ENCODE measurements at places on chromosomes 11 and 22.

DNA sequence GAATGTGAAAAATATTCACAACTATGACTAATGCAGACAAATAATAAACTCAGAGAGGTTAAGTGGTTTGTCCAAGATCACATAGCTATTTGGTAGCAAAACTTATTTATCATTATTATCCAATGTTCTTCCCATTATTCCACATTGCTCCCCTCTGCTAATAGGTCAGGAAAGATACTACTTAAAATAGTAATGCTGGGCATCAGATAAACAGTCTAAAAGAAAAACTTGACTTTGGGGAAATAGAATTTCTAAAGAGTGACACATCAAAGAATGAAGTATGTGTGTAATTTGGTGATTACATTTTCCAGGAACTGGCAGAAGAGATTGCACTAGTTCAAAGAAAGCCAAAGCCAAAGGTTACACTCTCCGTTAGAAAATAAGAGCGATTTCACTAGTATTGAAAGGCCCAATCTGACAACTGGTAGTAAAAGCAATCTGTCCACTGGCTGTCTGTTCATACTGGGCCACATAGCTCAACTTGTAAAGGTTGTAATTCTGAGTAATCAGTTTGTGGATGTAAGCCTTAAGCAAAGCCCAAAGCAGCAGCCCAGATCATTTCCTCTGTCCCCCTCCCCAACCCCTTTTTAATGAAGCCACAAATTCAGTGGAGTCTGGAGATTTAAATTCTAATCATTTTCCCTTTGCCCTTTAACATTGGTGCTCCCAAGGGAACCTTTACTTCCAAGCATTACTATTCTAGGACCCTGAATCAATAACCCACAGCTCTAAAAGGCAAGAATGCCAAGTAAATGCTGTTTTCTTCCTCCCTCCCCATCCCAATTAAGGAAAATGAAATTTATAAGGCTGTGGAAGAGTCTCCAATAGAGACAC is 283.5 kb downstream of the TTC28 start:
- no peak for DNase-seq

- DNase-seq: no peak
These were observed 7.5 kb upstream of the SYT8 start for GRCh38 chr11:1827095-1827813.

GRCh38 chr11:74077193-74077592 is 68.3 kb upstream of the UCP3 start:
- no peak for DNase-seq

- DNase-seq: peak; percentile 70
These were observed 9.5 kb downstream of the SLC16A8 start for GRCh38 chr22:38074181-38075104.

- DNase-seq: no peak
These were observed 9.2 kb upstream of the NDUFS8 start for GRCh38 chr11:68021167-68021787.

DNA sequence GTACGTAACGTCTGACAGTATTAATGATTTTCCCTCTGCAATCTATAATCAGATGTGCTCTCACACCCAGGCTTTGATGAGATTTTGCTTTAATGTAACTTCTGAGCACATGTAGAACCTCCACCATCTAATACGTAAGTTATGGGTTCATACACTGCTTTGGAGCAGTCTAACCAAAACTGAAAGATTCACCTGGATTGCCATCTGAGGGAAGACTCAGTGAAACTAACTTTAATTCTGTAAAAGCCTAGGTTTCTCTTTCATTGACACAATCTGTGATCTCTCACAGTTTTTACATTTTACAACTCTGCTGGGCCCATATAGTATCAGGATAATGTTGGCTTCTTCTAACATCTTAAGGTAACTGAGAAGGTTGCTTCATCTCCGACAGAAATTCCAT is 30.1 kb upstream of the MTNR1B start:
- no peak for DNase-seq

GRCh38 chr11:119785131-119785530 is 56.1 kb upstream of the NECTIN1 start:
- DNase-seq: no peak

DNA sequence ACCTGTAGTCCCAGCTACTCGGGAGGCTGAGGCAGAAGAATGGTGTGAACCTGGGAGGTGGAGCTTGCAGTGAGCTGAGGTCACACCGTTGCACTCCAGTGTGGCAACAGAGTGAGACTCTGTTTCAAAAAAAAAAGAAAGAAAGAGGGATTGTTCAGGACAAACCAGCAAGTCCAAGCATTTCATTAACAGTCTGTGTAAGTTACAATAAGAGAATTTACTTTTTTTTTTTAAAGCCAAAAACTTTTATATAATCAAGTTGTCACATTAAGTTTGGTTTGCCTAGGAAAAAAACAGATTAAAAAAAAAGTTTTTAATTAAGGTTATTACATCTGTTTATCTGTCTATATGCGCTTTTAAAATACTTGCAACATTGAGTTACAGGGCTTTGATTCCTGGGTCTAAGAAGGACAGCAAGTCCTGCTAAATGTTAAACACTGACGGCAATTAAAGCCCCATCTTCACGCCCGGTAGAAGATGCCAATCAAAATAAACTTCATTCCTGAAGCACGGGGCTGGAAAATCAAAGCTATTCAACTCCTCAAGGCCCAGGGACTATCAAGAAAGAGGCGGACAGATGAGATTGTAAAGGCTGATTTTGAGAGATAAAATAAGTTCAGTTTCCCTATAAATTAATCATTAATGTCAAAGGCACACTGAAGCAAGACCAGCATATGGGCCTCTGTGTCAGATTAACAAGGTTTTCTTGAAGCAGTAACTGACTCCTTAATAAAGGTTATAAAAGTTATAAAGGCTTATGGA is 10.7 kb downstream of the TMEM138 start:
- DNase-seq: no peak

GRCh38 chr11:116930177-116930576 is 92.8 kb upstream of the APOA1 start:
- no peak for DNase-seq

DNA sequence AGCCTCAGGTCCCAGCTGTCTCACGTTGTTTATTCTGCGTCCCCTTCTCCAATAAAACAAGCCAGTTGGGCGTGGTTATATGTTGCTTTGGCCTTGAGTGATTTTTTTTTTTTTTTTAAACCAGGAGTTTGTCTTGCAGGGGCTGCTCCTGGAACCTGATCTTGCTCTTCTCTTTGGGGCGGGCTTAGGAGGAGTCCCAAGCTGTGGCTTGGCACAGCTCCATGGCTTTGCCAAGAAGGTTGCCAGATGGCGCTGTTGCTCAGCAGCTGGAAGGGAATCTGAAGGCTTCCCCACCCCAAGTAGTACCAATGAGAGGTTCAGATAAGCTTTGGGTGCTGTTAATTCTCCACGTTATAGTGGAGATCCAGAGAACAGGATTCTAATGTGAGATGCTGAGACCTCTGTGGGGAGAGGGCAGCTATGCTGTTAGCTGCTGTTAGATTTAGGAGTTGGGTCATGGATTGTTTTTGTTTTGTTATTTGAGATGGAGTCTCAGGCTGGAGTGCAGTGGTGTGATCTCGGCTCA is 2.0 kb upstream of the FERMT3 start:
- peak; percentile 74 for DNase-seq

GRCh38 chr11:56817661-56818060 is 69.2 kb upstream of the OR9G4 start:
- no peak for DNase-seq

- DNase-seq: no peak
These were observed 35.7 kb upstream of the NNMT start for GRCh38 chr11:114260483-114260882.

DNA sequence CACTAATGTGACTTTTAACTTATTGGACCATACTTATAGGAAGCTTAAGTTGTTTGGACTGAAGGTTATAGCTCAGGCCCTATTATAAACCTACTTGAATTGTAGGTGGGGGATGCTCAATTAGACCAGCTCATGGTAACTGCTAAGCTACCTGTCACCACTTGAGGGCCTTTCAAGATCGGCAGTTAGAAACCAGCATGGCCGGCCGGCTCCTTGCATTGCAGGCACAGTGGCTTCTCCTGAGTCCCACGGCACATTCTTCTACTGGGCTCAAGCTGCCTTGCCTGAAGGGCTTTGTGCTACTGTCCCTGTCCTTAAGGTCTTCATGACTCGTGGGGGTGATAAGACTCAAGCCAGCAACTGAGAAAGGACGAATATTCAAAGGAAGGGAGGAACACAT is 70.8 kb downstream of the TBC1D22A start:
- peak; percentile 21 for DNase-seq

- DNase-seq: no peak
These were observed 8.7 kb upstream of the KCNA4 start for GRCh38 chr11:30025396-30026139.

- no peak for DNase-seq
These were observed 52.5 kb downstream of the NEU3 start for GRCh38 chr11:75041263-75041662.

- DNase-seq: no peak
These were observed 129.4 kb downstream of the NOX4 start for GRCh38 chr11:89361734-89362133.

DNA sequence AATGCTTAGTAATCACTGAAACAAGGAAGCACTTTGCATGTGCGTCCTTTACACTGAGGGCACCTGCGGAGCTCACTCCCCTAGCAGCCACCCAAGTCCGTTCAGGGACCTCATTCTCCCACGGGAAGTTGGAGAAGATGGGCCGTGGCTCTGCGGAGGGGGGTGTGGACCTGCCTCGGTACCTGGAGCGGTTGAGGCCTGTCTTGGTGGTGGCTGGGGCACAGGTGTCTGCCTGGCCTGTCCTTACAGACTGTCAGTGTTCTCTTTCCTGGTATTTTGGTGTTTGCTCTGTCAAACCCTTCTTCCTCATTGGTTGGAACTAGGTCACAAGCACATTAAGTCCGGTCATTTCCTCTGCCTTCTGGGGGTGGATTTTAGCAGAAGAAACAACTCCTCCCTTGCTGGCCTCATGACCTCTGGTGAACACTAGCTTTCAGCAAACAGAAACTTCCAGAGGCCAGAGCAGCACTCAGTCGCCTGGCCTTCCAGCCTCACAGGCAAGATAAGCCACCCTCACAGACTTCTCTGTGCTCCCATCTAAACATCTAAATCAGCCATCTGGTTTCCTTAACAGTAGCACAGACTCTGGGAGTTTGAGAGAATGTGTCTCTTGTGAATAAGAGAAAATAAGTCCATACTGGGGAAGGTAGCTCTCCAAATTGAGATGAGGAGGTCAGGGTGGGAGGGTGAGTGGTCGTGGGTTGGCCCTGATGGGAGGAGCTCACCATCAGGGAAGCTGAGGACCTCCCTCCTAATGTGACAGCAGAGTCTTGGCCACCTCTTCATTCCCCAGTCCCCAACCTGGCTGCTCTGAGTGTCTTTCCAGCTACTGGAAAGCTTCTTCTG is 8.6 kb downstream of the SNAP29 start:
- no peak for DNase-seq

DNA sequence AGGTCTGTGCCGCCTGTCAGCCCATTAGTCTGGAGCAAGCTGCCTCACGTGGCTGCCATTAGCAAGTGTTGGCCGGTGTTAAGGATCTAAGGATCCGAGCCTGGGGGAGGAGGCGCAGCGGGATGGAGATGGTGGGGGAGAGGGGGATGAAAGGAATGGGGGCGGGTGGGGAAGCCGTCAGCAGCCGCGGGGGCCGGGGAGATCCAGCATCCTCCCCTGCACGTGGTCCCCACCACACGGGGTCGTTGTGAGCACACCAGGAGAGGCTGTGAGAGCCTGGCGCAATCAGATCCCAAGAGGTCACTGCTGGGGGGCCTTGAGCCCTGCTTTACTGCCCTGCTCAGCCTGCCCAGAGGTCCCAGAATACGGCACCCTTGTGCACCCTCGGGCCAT is 7.3 kb downstream of the CABP7 start:
- DNase-seq: peak; percentile 77

DNA sequence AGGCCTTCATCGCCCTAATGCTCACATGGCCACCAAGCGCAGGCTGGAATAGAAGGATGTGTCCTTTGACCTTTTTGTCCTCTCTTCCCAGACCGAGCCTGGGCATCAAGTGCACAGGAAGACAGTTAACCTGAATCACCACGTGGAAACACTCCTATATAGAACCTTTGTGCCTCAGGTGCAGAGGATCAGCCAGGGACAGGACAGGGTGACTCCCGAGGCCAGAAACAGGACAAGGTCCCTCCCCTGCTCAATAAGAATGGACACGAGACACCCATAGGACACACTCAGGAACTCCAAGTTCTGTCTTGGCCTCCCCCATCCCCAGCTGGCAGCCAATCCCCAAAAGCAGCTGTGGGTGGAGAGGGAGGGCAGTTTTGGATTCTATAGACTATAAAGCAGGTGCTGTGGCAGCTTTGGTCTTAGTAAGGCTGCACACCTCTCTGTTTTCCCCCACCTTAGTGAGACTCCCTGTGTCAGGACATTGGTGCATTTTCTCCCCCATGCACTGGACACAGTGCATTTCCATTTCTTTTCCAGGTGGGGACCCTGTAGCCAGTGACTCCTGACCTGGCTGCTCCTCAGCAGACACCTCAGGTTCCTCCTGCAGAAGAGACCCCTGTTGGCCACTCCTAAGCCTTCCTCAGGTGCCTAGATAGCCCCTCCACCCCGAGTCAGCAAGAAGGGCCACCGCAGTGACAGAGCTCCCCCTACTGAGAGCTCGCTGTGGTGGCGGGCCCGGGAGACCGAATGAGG is 43.6 kb upstream of the POU2AF1 start:
- DNase-seq: peak; percentile 76

DNA sequence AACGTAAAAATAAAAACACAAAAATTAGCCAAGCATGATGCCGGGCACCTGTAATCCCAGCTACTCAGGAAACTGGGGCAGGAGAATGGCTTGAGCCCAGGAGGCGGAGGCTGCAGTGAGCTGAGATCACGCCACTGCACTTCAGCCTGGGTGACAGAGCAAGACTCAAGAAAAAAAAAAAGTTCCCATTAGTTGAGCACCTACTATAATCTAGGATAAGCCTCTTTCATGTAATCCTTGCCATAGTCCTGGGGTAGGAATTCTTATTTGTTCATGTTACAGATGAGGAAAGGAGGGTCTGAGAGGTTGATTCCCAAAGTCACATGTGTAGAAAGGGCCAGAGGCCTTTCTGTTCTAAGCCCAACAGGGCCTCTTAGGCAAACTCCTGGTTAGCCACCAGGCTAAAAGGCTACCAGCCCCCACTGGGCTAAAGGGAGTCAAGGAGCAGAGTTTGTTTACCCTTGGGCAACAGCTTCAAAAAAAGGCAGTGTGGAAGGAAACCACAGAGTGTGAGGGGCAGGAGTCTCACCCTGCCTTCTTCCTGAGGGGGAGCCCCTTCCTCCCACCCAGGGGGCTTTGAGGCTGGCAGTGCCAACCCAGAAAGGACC is 21.6 kb upstream of the CSNK1E start:
- DNase-seq: no peak

- no peak for DNase-seq
These were observed 16.6 kb downstream of the GDPD5 start for GRCh38 chr11:75509020-75509720.

DNA sequence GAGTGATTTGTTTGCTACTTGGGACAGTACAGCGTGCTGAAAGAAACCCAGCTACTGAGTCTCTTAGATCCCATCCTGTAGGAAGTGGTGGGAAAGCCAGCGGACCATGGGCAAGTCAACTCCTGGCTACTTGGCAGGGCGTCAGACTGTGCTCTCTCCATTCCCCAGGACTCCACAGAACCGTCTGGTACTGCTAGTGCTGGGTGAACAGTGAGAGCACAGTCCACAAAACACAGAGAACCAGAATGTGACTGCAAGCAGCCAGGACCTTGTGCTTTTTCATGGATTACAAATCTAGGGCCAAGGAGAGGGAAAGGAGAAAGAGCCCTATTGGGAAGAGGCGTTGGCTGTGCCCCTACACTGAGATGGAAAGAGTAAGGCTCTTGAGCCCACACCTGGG is 10.2 kb downstream of the BID start:
- DNase-seq: no peak
